ENCODE measurements at places on chromosomes 5 and 9. TPM values are rescaled to one million over a fixed set of nuclear protein-coding genes. Genes with fewer than 3 reads are reported as not detected.

IL17B gene
- polyA plus RNA-seq = not detected

CAAP1 gene
- polyA plus RNA-seq = 21.8 TPM

GRCh38 chr5:981456-981855 lies 27.1 kb upstream of the NKD2 start:
- no peak for DNase-seq

GRCh38 chr5:167304834-167305469 lies 986.5 kb upstream of the WWC1 start:
- no peak for DNase-seq

DNA sequence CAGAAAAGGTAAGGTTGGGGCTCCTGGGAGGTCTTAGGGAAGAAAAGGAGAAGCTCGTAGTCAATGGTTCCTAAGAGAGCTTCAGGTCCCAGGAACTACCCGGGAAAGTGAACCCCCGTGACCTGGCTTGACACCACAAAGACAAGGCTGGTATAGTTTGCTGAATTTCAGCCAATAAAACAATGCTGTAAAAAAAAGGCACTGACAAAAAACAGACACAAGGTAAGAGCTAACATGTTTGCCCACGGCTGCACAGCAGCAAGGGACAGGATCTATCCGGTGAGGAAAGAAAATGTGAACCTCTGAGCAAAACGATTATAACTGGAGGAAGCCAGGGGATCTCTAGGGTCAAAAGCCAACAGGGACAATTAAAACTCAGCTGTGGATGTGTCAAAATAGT lies 17.1 kb downstream of the SLIT3 start:
- DNase-seq = no peak

DNA sequence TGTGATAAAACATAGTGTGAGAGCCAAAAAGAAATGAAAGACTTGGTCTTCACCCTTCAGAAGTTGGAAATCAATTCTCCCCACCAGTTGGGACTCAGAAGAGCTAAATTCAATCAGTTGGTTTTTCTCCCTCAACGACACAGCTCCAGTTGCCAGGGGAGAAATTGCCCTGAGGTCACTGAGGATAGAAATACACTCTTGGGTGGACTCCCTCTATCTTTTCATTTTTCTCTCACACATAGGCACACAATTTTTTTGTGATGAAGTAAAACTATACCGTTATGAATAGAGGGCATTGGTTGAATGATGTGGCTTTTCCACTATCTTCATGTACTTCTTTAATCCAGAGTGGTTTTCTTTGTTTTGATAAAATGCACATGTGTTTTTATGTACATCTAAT lies 80.2 kb downstream of the ZNF366 start:
- no peak for DNase-seq

PIP5K1B gene
- not detected for polyA plus RNA-seq

DMGDH gene
- polyA plus RNA-seq = 1.7 TPM

LCN9 gene
- polyA plus RNA-seq = not detected

- DNase-seq = peak; percentile 61
These were observed 14.8 kb downstream of the SUB1 start for GRCh38 chr5:32600054-32600622.

DNA sequence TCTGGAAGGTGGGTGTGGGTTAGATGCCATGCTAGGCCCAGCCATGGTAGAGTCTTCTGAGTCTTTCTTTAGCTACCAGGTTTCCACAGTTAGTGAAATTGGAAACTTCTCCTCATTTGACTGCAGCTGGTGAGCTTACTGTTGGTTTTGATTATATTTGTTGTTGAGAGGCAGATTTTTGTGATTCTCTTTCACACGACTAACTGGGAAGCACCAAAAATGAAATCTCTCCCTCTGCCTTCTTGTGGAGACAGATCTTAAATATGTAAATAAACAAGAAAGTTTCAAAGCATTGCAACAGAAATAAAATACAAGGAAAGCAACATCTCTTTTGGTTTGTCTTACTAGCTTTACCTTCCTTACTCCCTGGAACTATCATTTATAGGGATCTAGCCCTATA lies 122.2 kb downstream of the CEMIP2 start:
- no peak for DNase-seq

DNA sequence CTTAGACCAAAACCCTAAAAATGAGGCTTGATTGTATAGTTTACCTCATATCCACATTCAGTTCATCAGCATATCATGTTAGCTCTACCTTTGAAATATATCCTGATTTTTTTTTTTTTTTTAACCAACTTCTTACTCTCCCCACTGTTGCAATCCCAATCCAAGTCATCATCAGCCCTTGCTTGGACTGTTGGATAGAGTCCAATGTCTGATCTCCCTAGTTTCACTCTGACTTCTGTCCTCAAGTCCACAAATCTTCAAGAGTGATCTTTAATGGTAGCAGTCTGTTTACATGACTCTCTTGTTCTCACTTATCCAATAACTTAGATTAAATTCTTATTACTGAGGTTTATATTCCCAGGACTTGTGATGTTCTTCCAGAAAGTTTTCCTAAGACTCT lies 30.8 kb downstream of the NAA35 start:
- no peak for DNase-seq

Data from AG04450 (cell line).